ENCODE measurements at places on chromosomes 16 and 17. TPM values are rescaled to one million over a fixed set of nuclear protein-coding genes. Genes with fewer than 3 reads are reported as not detected.

- no peak for DNase-seq
- no peaks in the 10 kb centered on the region for H3K27me3 ChIP-seq
- no peaks in the 10 kb centered on the region for H3K36me3 ChIP-seq
- H3K27ac ChIP-seq = no peak overlapping the region
- H3K4me3 ChIP-seq = no peak overlapping the region
Observed at GRCh38 chr16:71293919-71294318, 4.7 kb upstream of the CMTR2 start.

Gene LITAFD
- total RNA-seq = not detected

GRCh38 chr16:65998443-65998842 is 368.0 kb upstream of the CDH5 start:
- no peaks in the 10 kb centered on the region for H3K36me3 ChIP-seq
- no peak overlapping the region for H3K4me3 ChIP-seq
- H3K27me3 ChIP-seq = peaks cover 2% of the 10 kb centered on the region

Gene CCL17
- total RNA-seq = not detected

Gene CACNG3
- total RNA-seq = not detected

DNA sequence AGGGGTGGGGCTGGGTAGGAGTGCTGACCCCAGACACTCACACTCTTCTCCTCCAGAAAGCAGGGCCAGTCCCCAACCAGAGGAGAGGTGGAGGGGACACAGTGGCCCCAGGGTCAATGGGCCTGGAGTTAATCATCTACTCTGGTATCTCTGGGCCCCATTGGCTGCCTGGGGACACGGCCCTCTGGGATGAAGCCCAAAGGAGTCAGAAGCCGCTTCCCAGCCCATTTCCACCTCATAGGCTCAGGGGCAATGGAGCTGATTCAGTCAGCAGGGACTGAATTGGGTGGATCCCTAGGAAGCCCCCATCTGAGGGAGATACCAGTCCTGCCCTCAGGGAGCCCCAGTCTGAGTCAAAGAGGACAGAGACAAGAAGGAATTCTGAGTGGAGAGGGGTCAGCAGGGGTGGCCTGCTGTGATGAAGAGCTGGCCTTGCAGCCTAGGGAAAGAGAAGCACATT is 2.9 kb upstream of the NAGS start:
- H3K36me3 ChIP-seq = no peaks in the 10 kb centered on the region
- H3K4me1 ChIP-seq = peaks cover 8% of the 10 kb centered on the region
- no peak for DNase-seq
- H3K27ac ChIP-seq = no peak overlapping the region
- no peak overlapping the region for H3K4me3 ChIP-seq
- H3K27me3 ChIP-seq = no peaks in the 10 kb centered on the region

GRCh38 chr16:85625485-85626117 is 12.5 kb downstream of the GSE1 start:
- no peak overlapping the region for H3K4me3 ChIP-seq
- no peaks in the 10 kb centered on the region for H3K27me3 ChIP-seq
- no peaks in the 10 kb centered on the region for H3K36me3 ChIP-seq
- H3K4me1 ChIP-seq = no peaks in the 10 kb centered on the region
- no peak for DNase-seq

DNA sequence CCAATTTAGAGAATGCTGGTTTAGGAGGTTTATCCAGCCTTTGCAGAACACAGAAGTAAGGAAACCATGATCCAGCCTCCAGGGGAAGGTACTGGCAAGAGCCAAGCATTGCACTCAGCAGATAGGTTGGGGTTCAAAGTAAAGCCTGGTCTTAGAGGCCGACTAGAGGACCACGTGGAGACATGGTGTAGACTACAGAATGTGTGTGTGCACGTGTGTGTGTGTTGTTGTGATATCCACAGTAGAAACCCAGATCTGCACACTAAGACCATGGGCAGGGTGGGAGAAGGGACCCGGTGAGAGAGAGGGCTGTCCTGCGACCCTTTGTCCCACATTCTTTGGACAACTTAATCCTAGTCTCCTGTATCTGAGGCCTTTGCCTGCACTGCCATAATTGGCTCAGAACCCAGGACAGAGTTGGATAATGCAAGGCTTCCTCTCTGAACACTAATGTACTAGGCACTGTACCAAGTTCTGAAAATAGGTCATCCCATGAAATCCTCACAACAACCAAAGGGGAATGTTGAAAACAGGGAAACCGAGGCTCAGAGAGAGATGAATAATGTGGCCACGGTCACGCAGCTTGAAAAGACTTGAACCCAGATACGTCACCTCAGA is 325.1 kb upstream of the HSBP1 start:
- H3K36me3 ChIP-seq = no peaks in the 10 kb centered on the region
- H3K4me1 ChIP-seq = no peaks in the 10 kb centered on the region
- H3K27ac ChIP-seq = no peak overlapping the region
- DNase-seq = no peak
- H3K27me3 ChIP-seq = no peaks in the 10 kb centered on the region

DNA sequence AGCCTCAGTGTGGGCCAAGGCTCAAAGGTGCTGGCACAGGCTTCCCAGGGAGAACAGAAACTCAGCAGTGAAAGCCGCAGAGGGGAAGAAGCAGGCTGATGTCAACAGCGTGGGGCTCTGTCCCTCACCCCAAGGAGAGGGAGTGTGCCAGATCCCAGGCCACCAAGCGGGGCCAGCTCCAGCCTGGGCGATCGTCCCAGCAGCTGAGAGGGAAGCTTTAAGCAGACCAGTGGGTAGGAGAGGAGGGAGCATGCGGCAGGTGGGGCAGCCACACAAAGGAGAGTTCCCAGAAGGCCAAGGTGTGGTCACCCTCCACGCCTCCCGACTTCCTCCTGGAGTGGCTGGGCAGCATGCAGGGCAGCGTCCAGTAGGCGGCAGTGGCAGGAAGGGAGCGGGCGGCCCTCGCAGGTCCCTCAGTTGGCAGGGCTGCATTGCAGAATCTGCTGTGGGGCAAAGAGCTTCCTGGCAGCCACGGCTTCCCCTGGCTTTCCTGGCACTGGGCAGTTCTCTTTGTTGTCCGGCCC is 6.0 kb downstream of the SYNGR2 start:
- H3K27ac ChIP-seq = no peak overlapping the region
- no peaks in the 10 kb centered on the region for H3K27me3 ChIP-seq
- peaks cover 8% of the 10 kb centered on the region for H3K4me1 ChIP-seq
- H3K4me3 ChIP-seq = no peak overlapping the region
- H3K36me3 ChIP-seq = peaks cover 3% of the 10 kb centered on the region

GRCh38 chr17:68581863-68582645 is 19.1 kb downstream of the FAM20A start:
- H3K36me3 ChIP-seq = no peaks in the 10 kb centered on the region
- H3K27ac ChIP-seq = no peak overlapping the region

DNA sequence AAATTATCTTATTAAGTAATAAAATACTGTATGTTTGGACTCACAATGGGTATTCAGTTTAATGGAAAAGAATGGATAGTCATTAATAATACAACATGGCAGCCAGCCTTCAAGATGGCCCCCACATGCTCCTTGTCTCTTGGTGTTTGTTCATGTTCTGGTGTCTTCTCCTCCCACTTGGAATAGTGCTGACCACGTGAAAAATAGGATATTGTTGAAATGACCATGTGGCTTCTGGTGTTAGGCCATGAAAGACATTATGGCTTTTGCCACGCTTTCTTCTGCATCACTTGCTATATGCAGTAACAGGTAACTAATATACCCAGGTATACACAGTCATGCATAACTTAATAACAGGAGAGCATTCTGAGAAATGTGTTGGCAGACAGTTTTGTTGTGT is 341.0 kb downstream of the KCNJ2 start:
- no peaks in the 10 kb centered on the region for H3K27me3 ChIP-seq
- no peaks in the 10 kb centered on the region for H3K36me3 ChIP-seq
- no peak overlapping the region for H3K27ac ChIP-seq
- DNase-seq = no peak
- H3K4me3 ChIP-seq = no peak overlapping the region

DNA sequence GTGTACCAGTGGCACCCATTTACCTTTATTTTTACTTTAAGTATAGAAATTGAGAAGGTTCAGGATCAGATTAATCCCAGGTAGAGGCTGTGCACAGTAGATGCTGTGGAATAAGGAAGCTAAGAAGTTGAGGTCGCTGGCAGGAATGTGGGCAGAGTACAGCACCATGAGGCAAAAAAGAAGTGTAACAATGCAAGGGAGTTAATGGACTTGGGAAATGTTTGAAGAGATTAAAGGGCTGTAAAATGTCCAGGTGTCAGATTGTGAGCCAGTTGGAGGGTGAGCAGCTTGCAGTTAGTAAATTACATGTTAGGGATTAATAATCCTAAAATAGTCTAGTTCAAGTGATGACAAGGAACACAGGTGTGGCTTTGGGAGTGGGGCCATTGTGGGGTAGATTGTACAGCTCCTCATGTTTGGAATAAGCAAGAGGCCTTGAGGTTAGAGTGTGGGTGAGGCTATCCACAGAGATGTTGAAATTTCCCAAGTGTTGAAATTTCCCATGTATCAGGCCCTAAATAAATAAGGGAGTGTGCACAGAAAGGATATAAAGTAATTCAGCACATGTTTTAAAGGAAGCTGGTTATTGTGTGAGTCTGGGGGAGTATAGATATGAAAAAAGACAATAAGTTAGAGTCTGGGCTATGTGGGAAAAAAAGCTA is 21.5 kb downstream of the TAT start:
- H3K27me3 ChIP-seq = no peaks in the 10 kb centered on the region
- H3K36me3 ChIP-seq = no peaks in the 10 kb centered on the region
- H3K27ac ChIP-seq = no peak overlapping the region
- no peaks in the 10 kb centered on the region for H3K4me1 ChIP-seq

Gene GNAO1
- total RNA-seq = 0.26 TPM

Gene GDPD1
- total RNA-seq = 1.5 TPM

Gene ACAP1
- total RNA-seq = 2.1 TPM

Gene CFAP97D1
- under 0.01 TPM for total RNA-seq

DNA sequence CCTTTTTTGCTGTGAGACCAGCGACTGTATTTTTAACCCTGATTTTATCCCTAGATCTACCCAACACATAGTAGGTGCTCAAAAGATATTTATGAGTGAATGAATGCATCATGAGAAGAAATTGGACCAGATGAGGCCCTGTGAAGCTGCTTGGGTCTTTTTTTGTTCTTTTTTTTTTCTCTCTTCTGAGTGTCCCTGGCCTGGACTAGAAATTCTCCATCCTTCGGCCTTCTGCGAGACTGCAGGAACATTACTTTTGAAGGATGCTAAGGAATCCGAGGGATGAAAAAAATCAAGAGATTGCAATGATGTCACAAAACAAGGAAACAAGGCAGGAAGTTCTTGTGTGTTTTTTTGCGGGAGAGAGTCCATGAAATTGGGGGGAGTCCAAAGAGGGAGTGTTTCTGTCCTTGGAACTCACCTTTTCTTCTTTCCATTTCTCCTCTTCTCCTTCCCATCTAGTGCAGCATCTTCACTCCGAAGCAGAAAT is 560 bp upstream of the RUSF1 start:
- peak overlapping the region; percentile 94 for H3K4me3 ChIP-seq
- no peaks in the 10 kb centered on the region for H3K27me3 ChIP-seq
- no peaks in the 10 kb centered on the region for H3K4me1 ChIP-seq
- DNase-seq = peak; percentile 65

DNA sequence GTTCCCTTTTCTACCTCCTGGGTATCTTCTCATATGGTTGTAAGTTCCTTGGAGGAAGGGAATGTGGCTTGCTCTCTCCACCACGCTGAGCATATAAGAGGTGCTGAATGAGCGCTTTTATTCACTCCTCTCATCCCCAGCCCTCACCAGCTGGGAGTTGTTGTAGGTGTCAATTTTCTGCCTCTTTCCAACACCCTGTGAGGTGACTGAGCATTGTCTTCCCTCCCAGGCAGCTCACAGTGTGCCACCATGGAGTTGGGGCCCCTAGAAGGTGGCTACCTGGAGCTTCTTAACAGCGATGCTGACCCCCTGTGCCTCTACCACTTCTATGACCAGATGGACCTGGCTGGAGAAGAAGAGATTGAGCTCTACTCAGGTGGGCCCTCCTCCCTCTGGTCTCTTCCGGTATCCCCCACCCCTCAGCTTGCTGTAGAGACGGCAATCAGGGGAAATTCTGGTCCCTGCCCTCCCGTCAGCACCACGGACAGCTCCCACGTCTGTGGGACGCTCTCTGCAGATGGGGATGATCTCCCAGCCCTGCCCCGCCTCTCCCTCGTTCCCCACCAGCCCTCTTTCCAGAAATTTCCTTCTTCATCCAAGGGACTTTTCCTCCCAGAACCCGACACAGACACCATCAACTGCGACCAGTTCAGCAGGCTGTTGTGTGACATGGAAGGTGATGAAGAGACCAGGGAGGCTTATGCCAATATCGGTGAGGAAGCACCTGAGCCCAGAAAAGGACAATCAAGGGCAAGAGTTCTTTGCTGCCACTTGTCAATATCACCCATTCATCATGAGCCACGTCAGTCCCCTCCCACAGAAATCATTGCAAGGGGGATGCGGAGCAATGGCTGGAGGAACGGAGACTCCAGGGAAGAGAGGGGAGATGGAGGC is 18.3 kb downstream of the CIITA start:
- peak; percentile 32 for DNase-seq
- H3K4me3 ChIP-seq = no peak overlapping the region
- no peaks in the 10 kb centered on the region for H3K4me1 ChIP-seq
- H3K27ac ChIP-seq = no peak overlapping the region

Gene RSKR
- total RNA-seq = 4.1 TPM

Gene MMP15
- 2.1 TPM for total RNA-seq

- H3K36me3 ChIP-seq = no peaks in the 10 kb centered on the region
- no peak for DNase-seq
Observed at GRCh38 chr17:57531648-57532504, 213.2 kb downstream of the CCDC182 start.

GRCh38 chr16:10296956-10297340 is 88.9 kb upstream of the ATF7IP2 start:
- no peaks in the 10 kb centered on the region for H3K36me3 ChIP-seq
- no peaks in the 10 kb centered on the region for H3K27me3 ChIP-seq
- no peak overlapping the region for H3K27ac ChIP-seq
- no peak overlapping the region for H3K4me3 ChIP-seq
- H3K4me1 ChIP-seq = no peaks in the 10 kb centered on the region

Gene KCNJ18
- total RNA-seq = not detected

Gene FBXW10
- under 0.01 TPM for total RNA-seq

All from fibroblast of lung (primary cell).